ENCODE measurements at places on chromosomes 12 and 14. TPM values are rescaled to one million over a fixed set of nuclear protein-coding genes. Genes with fewer than 3 reads are reported as not detected.

GRCh38 chr12:3974883-3975282, 101.7 kb upstream of the PARP11 start:
- DNase-seq = no peak
- H3K4me3 ChIP-seq = no peak overlapping the region
- no peaks in the 10 kb centered on the region for H3K27me3 ChIP-seq
- H3K36me3 ChIP-seq = peaks cover 9% of the 10 kb centered on the region
- H3K4me1 ChIP-seq = peaks cover 61% of the 10 kb centered on the region

The CLEC1A gene
- total RNA-seq = not detected

GRCh38 chr14:99055816-99056215, 216.2 kb downstream of the BCL11B start:
- DNase-seq = peak; percentile 59
- H3K27me3 ChIP-seq = no peaks in the 10 kb centered on the region
- peaks cover 20% of the 10 kb centered on the region for H3K4me1 ChIP-seq
- H3K27ac ChIP-seq = peak overlapping the region; percentile 22
- no peak overlapping the region for H3K4me3 ChIP-seq

The ADGRD1 gene
- total RNA-seq = 0.38 TPM

GRCh38 chr12:45336331-45336730, 120.4 kb downstream of the ANO6 start:
- H3K4me1 ChIP-seq = no peaks in the 10 kb centered on the region
- no peak for DNase-seq
- no peak overlapping the region for H3K27ac ChIP-seq
- H3K36me3 ChIP-seq = peaks cover 8% of the 10 kb centered on the region

DNA sequence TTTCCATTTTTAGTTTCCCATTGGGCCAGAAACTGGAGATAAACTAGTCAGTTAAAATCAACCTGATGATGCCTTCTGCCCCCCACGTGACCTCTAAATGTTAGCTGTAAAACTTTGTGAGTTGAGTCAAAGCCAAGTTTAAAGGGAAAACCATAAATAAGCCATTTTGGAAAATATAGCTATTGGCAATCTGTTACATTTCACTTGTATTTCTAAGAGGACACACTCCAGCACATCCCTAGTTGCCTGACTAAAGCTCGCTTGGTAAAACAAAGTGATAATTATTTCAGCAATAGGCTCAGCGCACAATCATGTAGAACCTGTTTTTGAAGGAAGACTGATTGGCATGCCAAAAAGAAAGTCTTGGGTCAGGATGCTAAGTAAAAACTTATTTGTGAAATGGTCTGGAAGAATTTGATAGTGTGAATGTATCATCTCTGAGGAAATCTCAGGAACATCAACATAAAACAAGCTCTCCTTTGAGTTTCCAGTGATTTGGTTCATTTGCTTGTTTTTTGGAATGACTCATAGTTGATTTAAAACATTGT, 49.2 kb upstream of the AEBP2 start:
- no peak for DNase-seq
- no peak overlapping the region for H3K4me3 ChIP-seq
- H3K27me3 ChIP-seq = no peaks in the 10 kb centered on the region
- H3K27ac ChIP-seq = no peak overlapping the region

DNA sequence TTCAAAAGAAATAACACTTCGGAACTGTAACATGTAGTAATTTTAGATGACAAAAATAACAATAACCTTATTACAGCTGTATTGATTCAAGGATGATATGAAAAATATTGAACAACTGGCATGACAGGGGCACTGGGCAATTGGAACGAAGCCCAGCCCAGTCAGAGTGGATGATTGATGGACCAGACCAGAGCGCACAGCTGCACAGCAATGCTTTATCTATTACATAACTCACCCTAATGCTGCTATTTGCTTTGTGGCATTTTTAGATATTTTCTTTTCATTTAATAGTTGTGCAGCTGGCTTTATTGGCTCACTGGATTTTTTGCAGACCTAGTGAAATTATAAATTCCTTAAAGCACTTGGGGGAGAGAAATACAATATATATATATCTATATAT, 26.9 kb upstream of the FERMT2 start:
- no peaks in the 10 kb centered on the region for H3K27me3 ChIP-seq
- no peaks in the 10 kb centered on the region for H3K4me1 ChIP-seq
- H3K36me3 ChIP-seq = no peaks in the 10 kb centered on the region
- H3K27ac ChIP-seq = no peak overlapping the region
- H3K4me3 ChIP-seq = no peak overlapping the region

DNA sequence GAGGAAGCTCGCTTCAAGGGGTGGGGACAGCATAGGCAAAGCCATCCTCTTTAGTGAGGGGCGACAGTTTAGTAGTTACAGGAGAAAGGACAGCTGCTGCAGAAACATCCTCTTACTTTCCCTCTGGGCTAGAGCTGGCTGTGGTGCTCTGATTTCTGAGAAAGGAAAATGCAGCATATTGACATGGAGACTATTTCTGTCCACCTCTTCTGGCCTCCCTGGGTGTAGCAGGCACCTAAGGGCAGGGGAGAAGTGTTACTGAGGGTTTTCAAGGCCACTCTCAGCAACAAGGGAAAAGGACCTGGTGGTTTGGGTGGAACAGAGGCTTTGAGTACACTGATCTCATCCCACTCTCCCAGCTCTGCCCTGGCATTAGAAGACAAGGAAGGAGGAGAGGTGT, 40.0 kb upstream of the CTDSP2 start:
- no peaks in the 10 kb centered on the region for H3K27me3 ChIP-seq
- H3K36me3 ChIP-seq = peaks cover 4% of the 10 kb centered on the region
- DNase-seq = no peak
- H3K4me1 ChIP-seq = peaks cover 12% of the 10 kb centered on the region
- no peak overlapping the region for H3K4me3 ChIP-seq

The DENND5B gene
- 0.29 TPM for total RNA-seq

DNA sequence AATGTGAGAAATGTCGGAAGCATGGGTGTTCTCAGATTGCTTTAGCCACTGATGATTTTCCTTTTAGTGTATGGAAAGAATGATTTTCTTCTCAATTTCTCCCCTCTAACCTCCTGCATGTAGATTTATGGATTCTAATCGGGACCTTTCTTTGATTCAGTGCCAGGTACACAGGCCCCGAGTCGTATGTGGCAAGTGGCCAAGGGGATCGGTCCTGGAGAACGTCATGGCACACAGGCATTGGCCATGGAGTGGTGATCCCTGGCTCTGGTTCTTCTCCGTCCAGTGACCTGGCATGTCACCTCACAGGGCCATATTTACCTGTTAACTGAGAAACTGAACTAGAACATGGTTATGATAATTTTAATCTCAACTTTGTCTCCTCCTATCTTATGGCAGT, 58.1 kb downstream of the ETV6 start:
- no peak for DNase-seq
- peaks cover 18% of the 10 kb centered on the region for H3K36me3 ChIP-seq
- no peaks in the 10 kb centered on the region for H3K27me3 ChIP-seq
- no peak overlapping the region for H3K27ac ChIP-seq
- no peak overlapping the region for H3K4me3 ChIP-seq

DNA sequence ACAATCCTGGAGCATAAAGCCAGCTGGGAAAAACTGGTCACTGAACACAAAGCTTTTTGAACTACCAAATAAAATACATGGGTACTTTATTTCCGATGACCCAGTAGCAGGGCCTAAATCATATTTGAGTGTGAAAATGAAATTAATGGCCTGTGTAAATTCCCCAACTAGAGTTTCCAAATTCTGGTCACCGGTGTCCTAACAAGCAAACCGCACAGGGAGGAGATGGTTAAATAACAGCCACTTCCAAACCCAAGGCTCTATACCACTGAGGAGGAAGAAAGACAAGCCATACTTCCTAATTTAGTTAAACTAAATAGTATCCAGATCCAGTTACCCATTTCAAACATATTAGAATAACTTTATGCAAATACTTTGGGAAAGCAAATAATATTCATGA, 40.1 kb upstream of the DUSP6 start:
- no peak for DNase-seq
- no peaks in the 10 kb centered on the region for H3K27me3 ChIP-seq
- H3K4me1 ChIP-seq = peaks cover 22% of the 10 kb centered on the region
- no peak overlapping the region for H3K27ac ChIP-seq
- H3K36me3 ChIP-seq = peaks cover 2% of the 10 kb centered on the region

GRCh38 chr14:55580470-55581341, 699 bp downstream of the KTN1 start:
- peak overlapping the region; percentile 82 for H3K4me3 ChIP-seq
- peak; percentile 71 for DNase-seq
- H3K27me3 ChIP-seq = no peaks in the 10 kb centered on the region
- peaks cover 2% of the 10 kb centered on the region for H3K36me3 ChIP-seq

- DNase-seq = no peak
- H3K27ac ChIP-seq = no peak overlapping the region
Observed at GRCh38 chr14:75495882-75496281, 26.4 kb upstream of the BATF start.

- DNase-seq = no peak
- no peaks in the 10 kb centered on the region for H3K4me1 ChIP-seq
- H3K4me3 ChIP-seq = no peak overlapping the region
- no peaks in the 10 kb centered on the region for H3K27me3 ChIP-seq
- H3K27ac ChIP-seq = no peak overlapping the region
- no peaks in the 10 kb centered on the region for H3K36me3 ChIP-seq
Observed at GRCh38 chr12:71108355-71108754, 49.4 kb downstream of the TSPAN8 start.

GRCh38 chr12:452667-453210, 7.0 kb upstream of the B4GALNT3 start:
- DNase-seq = peak; percentile 81
- H3K27ac ChIP-seq = no peak overlapping the region
- peaks cover 20% of the 10 kb centered on the region for H3K27me3 ChIP-seq
- H3K4me3 ChIP-seq = no peak overlapping the region
- H3K36me3 ChIP-seq = no peaks in the 10 kb centered on the region

DNA sequence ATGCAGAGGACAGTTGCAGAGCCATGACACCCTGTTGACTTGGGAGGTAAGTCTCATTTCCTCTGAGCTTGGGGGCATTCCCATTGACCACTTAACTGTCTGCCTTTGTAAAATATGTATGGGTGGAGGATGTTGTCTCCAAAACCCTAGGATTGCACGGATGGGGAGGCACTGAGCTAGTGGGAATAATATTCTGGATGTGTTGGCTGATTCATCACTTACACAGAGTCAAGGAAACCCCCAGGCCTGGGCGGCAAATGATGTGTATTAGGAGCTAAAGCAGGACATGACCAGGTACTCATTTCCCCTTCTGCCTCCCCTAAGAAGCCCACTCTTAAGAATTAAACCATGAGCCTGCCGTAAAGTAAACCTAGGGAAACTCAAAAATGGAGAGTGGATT, 319.4 kb downstream of the VRK1 start:
- H3K27ac ChIP-seq = no peak overlapping the region
- H3K36me3 ChIP-seq = no peaks in the 10 kb centered on the region
- H3K4me1 ChIP-seq = peaks cover 37% of the 10 kb centered on the region
- H3K4me3 ChIP-seq = no peak overlapping the region
- peaks cover 7% of the 10 kb centered on the region for H3K27me3 ChIP-seq

GRCh38 chr14:71242237-71242748, 335.0 kb downstream of the PCNX1 start:
- H3K27ac ChIP-seq = no peak overlapping the region
- H3K36me3 ChIP-seq = peaks cover 13% of the 10 kb centered on the region
- peaks cover 32% of the 10 kb centered on the region for H3K4me1 ChIP-seq
- no peak overlapping the region for H3K4me3 ChIP-seq
- no peaks in the 10 kb centered on the region for H3K27me3 ChIP-seq

The CYP27B1 gene
- total RNA-seq = 9.6 TPM

- H3K4me1 ChIP-seq = no peaks in the 10 kb centered on the region
- H3K4me3 ChIP-seq = no peak overlapping the region
- DNase-seq = no peak
- H3K27me3 ChIP-seq = peaks cover 18% of the 10 kb centered on the region
- no peak overlapping the region for H3K27ac ChIP-seq
- H3K36me3 ChIP-seq = no peaks in the 10 kb centered on the region
Observed at GRCh38 chr12:5390174-5390799, 41.6 kb upstream of the NTF3 start.

The ARG2 gene
- total RNA-seq = 8.7 TPM

The CCDC197 gene
- not detected for total RNA-seq

The FAM181A gene
- not detected for total RNA-seq

DNA sequence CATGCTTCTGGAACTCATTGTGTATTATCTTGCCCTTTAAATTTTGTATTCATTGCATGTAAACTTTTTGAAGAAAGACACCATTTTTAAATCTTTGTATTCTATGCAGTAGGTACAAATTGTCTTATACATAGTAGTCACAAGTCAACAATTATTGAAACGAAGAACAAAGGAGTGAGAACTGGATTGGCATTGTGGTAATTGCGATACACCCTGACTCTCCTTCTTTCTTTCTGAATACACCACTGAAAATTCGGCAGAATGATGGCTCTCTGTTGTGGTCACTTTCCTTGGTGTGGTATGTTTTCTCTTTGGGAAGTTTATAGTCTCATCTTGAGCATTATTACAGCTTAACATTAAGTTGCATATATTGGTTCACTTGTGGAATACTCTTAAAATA, 34.1 kb downstream of the SLC16A7 start:
- H3K36me3 ChIP-seq = peaks cover 45% of the 10 kb centered on the region
- no peak overlapping the region for H3K4me3 ChIP-seq
- H3K27ac ChIP-seq = no peak overlapping the region
- no peak for DNase-seq
- H3K4me1 ChIP-seq = peaks cover 47% of the 10 kb centered on the region

- H3K27ac ChIP-seq = no peak overlapping the region
- peaks cover 9% of the 10 kb centered on the region for H3K36me3 ChIP-seq
- DNase-seq = no peak
- no peaks in the 10 kb centered on the region for H3K27me3 ChIP-seq
- no peak overlapping the region for H3K4me3 ChIP-seq
Observed at GRCh38 chr14:68047906-68048305, 228.3 kb downstream of the RAD51B start.

GRCh38 chr12:118870551-118870950, 110.8 kb upstream of the SRRM4 start:
- H3K4me1 ChIP-seq = no peaks in the 10 kb centered on the region
- H3K4me3 ChIP-seq = no peak overlapping the region
- no peaks in the 10 kb centered on the region for H3K27me3 ChIP-seq
- no peak overlapping the region for H3K27ac ChIP-seq
- DNase-seq = no peak

DNA sequence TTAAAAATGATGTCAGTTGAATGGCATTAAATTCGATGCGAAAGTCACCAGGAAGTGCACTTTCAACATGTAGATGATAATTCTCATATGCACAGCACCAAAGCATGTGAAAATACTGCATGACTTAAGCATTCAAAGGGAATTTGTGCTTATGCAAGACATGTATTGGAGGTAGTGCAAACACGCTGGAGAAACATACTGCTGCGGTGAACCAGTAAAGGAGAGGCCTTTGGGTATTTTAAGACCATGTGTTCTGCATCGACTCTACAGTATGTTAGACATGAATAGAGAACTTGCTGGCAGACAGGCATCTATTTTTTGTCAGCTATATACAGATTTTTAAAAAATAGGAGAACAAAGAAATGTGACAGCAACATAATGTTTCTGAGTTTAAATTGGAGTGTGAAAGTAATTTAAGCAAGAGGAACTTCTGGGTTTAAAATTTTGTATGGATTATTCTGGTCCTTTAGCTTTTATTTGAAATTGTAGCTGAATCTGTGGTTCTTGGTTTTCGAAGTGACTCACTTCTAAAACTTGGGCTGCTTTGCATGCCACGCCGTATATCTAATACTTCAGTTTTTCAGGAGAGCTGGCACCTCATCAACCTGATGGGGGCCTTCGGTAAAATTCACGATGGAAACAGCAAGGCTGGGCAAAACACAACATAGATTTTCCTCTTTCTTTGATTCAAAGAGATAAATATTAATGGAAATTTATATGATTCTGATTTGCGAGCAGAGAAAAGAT, 408.7 kb downstream of the APAF1 start:
- H3K4me1 ChIP-seq = no peaks in the 10 kb centered on the region
- no peak overlapping the region for H3K27ac ChIP-seq
- DNase-seq = no peak
- no peaks in the 10 kb centered on the region for H3K27me3 ChIP-seq
- H3K36me3 ChIP-seq = no peaks in the 10 kb centered on the region
- no peak overlapping the region for H3K4me3 ChIP-seq

All from activated naive CD8-positive, alpha-beta T cell treated with anti-CD3 and anti-CD28 coated beads for 36 hours (primary cell).